ENCODE measurements at places on chromosomes 12 and 14.

DNA sequence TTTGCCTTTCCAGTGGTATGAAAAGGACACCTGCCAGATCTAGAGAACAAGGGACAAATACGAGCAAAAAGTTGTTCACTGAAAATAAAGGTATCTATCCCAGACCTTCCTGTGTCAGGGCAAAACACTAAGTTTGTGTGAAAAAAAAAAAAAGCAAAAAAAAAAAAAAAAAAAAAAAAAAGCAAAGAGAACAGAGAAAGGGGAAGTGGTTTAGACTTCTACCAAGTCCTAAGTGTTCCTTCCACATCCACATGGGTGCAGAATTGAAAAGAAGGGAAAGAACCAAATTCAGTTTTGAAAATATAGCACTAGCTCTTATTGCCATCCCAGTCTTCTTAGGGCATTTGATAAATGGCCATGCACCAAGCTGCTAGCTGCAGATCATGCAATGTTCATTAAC, 41.7 kb downstream of the ZCRB1 start:
- no peak for DNase-seq

DNA sequence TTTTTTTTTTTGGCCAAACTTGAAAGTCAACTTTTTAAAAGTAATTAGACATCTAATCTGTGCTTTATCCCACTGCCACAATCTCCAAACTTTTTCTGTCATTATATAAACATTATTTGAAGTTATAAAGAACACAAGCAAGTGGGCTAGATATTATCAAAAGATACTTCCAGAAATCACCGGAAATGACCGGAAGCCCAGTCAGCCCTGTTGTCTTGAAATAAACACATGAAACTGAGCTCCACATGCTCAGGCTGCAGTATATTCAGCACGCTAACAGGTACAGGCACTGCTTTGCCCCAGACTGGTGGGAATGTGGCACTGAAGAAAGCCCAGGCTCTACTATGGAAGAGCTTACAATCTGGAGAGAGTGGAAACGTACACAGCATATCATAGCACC, 158.9 kb upstream of the PLEKHG7 start:
- no peak for DNase-seq

- DNase-seq, result no peak
Observed at GRCh38 chr12:103913100-103913499, 17.1 kb upstream of the HSP90B1 start.

- DNase-seq, result no peak
Observed at GRCh38 chr14:68404652-68405183, 388.1 kb downstream of the ZFP36L1 start.

DNA sequence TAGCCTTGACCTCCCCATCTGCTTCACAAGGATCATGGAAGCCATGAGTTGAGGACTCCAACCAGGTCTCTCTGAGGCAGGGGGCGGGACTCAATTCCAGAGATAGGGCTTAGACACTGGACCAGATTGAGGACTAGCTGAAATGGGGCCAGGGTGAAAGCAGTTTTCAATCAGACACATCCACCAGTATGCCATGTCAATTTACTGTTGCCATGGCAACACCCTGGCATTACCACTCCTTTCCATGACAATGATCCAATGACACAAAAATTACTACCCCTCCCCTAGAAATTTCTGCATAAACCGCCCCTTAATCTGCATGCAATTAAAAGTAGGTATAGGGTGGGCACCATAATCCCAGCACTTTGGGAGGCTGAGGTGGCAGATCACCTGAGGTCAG, 18.6 kb upstream of the DCAF5 start:
- DNase-seq, result no peak

DNA sequence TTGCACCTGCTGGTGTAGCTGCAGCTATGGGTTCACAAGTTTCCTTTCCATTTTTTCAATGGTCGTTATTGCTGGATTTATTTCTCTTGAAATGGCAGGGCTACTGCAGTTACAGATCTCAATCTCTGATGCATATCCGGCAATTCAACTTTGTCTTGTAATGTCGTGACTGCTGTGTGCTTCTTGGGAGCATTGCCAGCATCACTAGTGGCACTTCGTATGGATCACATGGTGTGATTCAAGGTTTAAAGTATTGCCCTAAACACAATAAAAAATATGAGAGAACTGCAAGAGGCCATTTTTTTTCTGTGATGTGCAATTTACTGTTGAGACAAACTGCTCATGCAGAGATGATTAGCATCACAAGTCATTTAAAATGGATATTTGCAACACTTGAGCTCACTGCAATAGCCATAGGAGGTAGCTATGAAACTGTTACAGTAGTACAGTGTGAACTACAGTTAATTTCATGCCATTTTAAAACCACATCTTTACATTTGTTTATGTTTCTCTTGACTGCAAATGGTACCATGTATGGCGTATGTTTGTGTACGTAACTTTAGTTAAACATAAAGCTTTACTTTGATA, 217.4 kb upstream of the PDE3A start:
- DNase-seq, result no peak

- no peak for DNase-seq
Observed at GRCh38 chr14:52044791-52045522, 23.9 kb downstream of the NID2 start.
